ENCODE measurements at places on chromosomes 12 and 14.

- no peak for DNase-seq
Measured at GRCh38 chr12:400828-401227, 616 bp upstream of the CCDC77 start.

- DNase-seq: no peak
Measured at GRCh38 chr12:38904537-38905479, 583 bp downstream of the CPNE8 start.

DNA sequence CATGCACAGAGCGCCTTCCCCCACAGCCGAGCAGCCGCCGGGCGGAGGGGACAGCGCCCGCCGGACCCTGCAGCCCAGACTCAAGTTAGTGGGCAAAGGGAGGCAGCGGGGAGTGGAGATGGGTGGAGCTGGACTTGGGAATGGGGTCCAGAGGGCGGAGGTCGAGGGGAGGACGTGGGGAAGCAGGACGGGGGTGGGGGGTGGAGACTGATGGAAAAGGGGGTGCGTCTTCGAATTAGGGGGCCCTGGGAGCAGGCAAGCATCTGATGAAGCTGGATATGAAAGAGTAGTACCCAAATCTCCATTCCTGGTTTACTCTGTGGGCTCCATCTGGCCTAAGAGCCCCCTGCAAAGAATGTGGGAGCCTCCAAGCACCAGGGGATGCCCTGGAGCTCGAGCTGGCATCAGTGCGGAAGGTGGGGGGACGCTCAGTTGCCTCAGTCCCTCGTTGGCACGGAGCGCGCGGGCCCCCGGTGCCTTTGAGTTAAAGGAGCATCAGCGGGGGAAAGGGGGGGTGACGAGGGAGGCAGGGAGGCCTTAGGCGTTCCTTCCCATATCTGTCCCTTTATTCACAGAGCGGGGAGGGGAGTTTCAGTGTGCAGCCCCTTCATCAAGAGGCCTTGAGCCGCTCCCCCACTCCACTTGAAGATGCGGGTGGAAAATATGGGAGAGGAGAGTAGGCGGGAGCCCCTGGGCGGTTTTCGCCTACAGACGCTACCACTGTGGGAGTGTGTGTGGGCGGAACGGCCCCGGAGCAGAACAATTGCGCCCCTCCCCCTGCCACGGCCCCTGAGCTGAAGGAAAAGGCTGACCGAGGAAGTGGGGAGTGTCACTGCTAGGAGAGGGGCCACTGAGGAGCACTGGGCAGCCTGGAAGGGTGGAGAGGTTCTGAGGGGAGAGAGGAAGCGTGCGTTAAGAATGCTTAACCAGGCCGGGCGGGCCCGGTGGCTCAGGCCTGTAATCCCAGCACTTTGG is 644 bp downstream of the NAB2 start:
- peak; percentile 84 for DNase-seq

DNA sequence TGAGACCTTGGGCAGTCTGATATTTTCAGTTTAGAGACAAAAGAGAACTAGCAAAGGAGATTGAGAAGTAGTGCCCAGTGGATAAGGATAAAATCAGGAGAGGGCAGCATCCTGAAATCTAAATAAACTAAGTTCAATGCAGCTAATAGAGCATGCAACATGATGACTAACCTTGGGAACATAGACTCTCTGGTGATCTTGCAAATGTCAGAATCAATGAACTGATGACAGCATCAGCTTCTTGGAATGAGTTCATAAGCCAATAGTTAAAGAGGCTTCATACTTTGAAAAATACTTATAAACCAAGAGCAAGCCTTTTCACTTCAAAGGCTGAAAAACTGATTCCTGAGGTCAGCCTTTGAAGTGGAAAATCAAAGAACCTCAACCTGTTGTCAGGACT is 8.2 kb downstream of the TAS2R19 start:
- no peak for DNase-seq

DNA sequence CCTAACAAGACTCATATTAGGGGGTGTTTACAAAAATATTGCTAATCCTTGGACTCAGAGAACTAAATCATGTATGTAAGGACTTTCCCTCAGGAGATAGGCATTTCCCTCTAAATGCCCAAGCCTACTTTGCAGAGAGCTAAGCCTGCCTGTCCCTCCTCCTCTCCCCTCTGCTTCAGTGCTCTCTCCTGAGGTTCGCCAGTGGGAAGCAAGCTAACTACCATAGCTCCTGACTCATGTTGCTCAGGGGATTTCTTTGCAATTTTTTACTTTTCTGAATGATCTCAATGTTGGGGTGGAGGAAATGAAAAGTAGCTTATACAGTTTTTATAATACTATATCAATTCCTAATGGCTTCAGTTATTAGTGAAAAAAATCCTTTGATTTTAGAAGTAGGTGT is 29.6 kb downstream of the IFT43 start:
- no peak for DNase-seq

DNA sequence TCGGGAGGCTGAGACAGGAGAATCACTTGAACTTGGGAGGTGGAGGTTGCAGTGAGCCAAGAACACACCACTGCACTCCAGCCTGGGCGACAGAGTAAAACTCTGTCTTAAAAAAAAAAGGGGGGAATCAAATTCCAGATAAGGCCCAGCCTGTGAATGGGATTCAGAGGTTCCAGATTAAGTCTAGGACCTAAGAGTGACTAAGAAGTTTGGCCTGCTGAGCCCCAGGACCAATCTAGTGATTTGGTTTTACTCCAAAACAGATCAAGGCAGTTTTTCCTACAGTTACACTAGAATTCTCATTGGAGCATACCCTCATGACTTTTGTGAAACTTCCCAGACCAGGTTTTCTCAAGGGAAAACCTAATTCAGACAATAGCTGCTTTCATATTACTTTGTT is 22.8 kb downstream of the EXOC5 start:
- no peak for DNase-seq

DNA sequence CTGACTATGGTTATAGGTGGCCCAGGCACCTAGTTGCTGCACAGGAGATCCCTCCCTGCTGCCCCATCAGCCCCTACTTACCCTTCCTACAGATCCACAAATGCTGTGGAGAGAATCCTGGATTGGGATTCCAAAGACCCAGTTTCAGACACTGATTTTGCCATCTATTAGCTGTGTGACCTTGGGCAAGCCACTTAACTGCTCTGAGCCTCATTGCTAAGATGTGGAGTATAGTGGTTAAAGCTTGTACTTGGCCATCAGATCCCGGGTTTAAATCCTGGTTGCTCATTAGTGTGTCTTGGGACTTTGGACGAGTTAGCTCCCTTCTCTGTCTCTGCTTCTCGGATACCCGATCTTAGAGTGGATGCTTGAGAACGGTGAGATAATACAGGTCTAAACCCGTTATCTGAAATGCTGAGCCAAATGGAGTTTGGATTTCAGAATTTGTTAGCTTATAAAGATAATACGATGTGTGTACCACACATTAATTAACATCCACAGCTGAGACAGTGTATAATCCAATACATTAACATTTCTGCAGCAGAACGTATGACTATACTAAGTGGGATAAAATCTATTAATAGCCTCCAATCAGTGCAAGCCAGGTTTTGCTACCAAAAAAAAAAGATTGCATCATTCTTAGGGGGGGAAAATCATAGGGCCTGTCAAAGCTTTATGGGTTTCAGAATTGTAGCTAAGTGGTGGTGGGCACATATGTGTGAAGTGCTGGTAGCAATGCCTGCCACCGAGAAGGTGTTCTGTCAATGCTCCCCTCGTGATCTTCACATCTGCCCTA is 16.0 kb downstream of the PROX2 start:
- DNase-seq: no peak

DNA sequence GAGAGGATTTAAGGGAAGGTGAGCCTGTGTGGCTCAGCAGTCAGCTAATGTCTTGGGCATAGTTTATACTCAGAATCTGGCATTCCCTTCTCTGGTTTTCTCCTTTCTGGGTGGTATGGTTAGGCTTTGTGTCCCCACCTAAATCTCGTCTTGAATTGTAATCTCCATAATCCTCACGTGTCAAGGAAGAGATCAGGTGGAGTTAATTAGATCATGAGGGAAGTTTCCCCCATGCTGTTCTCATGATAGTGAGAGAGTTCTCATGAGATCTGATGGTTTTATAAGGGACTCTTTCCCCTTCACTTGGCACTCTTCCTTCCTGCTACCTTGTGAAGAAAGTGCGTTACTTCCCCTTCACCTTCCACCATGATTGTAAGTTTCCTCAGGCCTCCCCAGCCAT is 169.8 kb upstream of the PELI2 start:
- DNase-seq: no peak

- DNase-seq: no peak
Measured at GRCh38 chr12:132500856-132501180, 10.9 kb downstream of the FBRSL1 start.

DNA sequence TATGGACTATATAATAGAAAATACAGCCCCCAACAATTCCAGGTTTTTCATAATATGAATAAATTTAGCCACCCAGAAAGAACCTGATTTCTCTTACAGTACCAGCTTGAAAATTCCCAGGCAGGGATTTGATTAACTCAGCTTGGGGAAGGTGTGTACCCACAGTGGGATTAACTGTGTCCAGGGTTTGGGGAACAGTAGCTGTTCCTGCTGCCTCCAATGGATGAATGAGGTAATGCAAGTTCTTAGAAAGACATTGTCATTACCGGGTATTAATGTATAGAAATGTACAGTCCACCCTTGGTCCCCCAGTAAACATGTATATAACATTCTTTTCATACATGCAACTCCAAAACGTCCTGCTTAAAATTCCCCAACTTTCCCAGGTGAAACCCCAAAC is 115.6 kb downstream of the LRIG3 start:
- DNase-seq: no peak

- DNase-seq: no peak
Measured at GRCh38 chr12:51529651-51529970, 61.4 kb upstream of the SCN8A start.

GRCh38 chr12:70724444-70724843 is 87.2 kb upstream of the PTPRB start:
- DNase-seq: no peak

DNA sequence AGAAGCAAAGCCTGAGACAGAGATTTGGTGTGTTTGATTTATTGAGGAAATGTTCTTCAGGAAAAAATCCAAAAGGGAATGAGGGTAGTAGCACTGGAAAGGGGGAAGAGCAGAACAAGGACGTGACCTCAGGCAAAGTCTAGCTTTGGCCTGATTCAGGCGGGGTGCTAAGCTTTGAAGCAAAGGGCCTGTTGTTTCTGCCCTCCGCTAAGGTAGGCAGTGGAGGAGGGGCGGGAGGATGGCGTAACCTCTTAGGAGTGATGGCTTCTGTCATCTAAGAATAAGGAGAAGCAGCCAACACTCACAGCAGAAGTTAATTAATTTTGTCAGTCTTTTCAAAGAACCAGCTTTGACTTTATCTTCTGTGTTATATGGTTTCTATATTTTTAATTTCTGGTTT is 20.4 kb downstream of the ABHD12B start:
- DNase-seq: no peak

DNA sequence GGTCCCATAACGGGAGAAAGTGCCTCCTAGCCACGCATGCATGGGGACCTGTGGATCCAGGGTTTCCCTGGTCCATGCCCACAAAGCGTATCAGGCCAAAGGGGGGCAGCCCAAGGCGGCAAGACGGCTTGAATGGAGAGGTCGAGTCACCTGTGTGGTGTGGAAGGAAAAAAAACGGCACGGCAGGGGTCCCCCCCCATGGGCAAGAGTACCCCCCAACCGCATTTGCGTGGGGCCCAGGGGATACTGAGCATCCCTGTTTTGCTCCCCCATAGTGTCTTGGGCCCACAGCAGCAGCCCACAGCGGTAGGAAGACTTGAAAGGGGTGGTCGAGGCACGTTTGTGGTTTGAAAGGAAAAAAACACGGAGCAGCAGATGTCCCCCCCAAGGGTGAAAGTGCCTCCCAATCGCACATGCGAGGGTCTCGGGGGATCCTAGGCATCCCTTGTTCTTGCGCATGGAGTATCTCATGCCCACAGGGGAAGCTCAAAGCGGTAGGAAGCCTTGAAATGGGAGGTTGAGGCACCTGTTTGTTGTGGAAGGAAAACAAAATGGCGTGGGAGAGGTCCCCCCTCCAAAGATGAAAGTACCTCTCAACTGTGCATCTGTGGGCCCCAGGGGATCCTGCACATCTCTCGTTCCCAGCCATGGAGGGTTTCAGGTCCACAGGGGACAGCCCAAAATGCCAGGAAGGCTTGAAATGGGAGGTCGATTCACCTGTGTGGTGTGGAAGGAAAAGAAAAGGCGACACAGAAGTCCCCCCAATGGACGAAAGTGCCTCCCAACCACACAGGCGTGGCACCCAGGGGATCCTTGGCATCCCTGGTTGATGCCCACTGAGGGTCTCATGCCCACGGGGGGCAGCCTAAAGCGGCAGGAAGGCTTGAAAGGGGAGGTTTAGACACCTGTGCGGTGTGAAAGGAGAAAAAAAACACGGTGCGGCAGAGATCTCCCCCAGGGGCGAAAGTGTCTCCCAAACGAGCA is 577.5 kb downstream of the ALG10 start:
- DNase-seq: no peak

GRCh38 chr12:104049903-104050356 is at the start of gene GLT8D2:
TSS of gene GLT8D2 (minus strand) at chr12:104050187. CDS start at chr12:104019648, 30,539 bp downstream.
- peak; percentile 97 for DNase-seq

DNA sequence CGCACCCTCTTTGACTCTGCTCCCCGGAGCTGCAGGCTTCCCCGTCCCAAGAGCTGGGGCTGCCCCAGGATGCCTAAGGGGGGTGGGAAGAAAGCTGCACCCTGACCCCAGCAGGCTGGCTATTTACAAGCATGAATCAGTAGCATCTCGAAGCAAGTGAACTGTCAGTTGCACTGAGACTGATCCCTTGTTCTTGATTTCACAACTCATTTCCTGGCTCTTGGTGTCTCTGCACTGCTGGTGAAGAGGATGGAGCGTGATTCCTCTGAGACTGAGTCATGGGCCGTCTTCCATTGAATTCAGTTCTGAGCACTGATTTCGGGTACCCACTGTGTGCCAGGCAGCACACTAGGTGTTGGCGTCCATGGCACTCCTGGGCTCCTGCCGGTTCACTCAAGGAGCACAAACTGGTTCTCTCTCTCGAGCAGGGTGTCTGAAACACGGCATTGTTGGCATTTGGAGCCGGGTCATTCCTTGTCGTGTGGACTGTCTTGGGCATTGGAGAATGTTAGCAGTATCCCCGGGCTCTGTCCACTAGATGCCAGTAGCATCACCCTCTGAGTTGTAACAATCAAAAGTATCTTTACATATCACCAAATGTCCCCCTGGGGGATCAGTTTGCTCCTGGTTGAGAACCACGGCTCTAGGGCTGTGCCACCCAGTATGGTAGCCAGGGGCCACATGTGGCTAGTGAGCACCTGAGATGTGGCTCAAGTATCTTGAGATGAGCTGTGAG is 86.9 kb downstream of the RIN3 start:
- DNase-seq: peak; percentile 70

- DNase-seq: peak; percentile 15
Measured at GRCh38 chr12:69196302-69197288, 42.8 kb upstream of the CPSF6 start.

GRCh38 chr12:68630050-68630449 is 19.4 kb downstream of the RAP1B start:
- no peak for DNase-seq

All from adipocyte (in vitro differentiated cells).